ENCODE measurements at places on chromosomes 2 and 18. TPM values are rescaled to one million over a fixed set of nuclear protein-coding genes. Genes with fewer than 3 reads are reported as not detected.

- no peak for DNase-seq
Observed at GRCh38 chr2:105587637-105588036, 157.1 kb upstream of the NCK2 start.

GRCh38 chr2:234378440-234378839, 118.4 kb downstream of the ARL4C start:
- no peak for DNase-seq

- DNase-seq, result no peak
Observed at GRCh38 chr18:45657357-45658335, 42.4 kb downstream of the SLC14A2 start.

GRCh38 chr2:119290859-119291587, 67.4 kb downstream of the STEAP3 start:
- peak; percentile 52 for DNase-seq

Gene PLCD4
- total RNA-seq, result 6.9 TPM

- DNase-seq, result no peak
Observed at GRCh38 chr2:9618410-9618809, 12.4 kb downstream of the YWHAQ start.
